ENCODE measurements at places on chromosomes 4 and X.

DNA sequence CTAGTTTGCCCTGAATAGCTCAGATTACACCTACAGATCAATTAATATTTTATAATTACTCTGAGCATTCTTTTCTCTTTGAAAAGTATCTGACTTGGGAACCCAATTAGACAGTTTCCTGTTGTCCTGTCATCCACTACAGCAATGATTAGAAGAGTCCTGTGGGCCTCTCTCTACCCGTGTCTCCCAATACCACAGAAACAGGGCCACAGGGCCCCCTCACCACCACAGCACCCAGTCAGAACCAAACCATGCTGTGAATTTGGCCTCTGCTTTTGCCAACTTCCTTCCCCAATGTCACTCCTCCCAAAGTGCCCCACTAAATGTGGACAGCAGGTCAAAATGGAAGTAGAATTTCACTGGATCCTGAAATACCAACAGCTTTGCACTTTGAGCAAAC is 10.3 kb downstream of the USP46 start:
- no peak for DNase-seq

GRCh38 chr4:38193236-38193863 is 233.2 kb downstream of the PTTG2 start:
- DNase-seq, result no peak

GRCh38 chr4:37653601-37654000 is 32.6 kb downstream of the RELL1 start:
- no peak for DNase-seq

GRCh38 chr4:134073711-134074110 is 127.9 kb downstream of the PABPC4L start:
- no peak for DNase-seq

- DNase-seq, result no peak
Observed at GRCh38 chrX:12789976-12790375, 1.2 kb upstream of the PRPS2 start.

DNA sequence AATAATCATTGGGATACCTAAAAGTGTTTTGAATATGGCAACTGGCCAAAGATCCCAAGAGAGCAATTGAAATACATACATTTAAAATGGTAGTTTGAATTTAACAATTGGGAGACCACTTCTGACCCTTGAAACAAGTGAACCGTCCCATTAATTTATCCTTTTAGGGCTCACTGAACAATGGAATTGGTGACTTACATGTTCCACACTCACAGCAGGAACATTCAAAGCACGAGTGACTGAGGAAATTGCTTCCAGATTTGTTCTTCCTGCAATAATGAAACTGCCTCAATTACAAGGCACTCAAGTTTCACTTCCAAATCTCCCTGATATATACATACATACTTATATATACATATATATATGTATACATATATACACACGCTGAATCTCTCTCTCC is 20.6 kb downstream of the SLC39A8 start:
- DNase-seq, result no peak

- no peak for DNase-seq
Observed at GRCh38 chrX:155334486-155335336, at the start of gene CLIC2. CLIC2 (minus strand) TSS chrX:155334614; CDS start chrX:155334427, 187 bp downstream.

DNA sequence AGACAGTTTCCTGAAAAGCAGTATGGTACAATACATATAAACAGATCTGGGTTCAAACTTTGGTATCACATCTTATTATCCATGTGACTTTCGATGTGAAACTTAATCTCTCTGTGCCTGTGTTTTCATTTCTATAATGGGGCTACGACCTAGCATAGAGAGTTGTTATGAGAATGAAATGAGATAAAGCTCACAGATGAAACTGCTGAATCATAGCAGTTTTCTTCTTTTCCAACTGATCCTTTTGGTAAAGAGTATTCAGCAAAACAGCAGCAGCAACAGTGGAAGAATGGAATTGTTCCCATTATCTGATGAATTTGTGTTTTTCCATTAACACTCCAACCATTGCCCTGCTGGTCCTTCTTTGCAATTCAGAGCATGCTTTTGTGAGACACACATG is 16.3 kb downstream of the AMBN start:
- no peak for DNase-seq

GRCh38 chr4:47415719-47416118 is 47.8 kb downstream of the COMMD8 start:
- DNase-seq, result no peak

DNA sequence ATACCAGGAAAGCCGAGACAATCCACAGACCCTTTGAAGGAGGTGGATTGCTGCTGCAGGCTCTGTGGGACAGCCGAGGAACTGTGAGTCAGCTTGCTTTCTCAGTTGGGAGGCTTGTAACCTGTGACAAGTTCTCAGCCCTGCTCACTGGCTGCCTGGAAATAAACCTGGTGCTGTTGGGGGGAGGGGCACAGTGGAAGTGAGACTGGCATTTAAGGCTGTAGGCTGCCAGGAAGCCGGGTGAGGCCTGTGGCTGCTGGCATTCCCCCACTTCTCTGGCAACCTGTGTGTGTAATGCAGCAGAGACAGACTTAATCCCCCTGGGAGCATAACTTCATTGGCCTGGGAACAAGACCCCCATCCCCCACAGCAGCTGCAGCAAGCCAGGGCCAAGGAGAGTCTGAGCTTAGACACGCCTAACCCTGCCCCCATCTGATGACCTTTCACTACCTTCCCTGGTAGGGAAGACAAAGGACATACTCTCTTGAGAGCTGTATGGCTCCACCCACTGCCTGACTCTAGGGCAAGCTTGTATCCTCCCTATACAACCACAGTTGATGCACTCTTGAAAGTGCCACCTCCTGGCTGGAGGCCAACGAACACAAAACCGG is 64.1 kb downstream of the ALPK1 start:
- no peak for DNase-seq

DNA sequence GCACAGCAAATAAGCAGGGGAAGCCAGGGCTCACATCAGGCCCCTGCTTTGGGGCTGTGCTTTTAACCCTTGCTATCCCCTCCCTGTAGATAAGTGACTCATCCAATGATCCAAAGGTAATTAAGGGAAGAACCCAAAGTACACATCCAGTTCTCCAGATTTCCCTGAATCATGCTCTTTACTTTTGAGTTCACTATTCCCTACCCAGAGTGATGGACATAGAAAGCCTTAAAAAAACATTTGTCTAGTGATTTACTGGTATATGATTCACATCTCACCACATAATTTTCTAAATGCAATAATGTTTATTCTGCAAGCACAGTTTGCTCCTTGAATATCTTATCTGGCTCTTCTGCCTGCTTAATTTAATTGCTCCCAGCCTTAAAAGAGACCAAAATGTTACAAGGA is 136.2 kb downstream of the PPP3CA start:
- no peak for DNase-seq

GRCh38 chr4:114349543-114350175 is 248.9 kb upstream of the UGT8 start:
- DNase-seq, result no peak

- DNase-seq, result no peak
Observed at GRCh38 chr4:52876069-52876468, 14.0 kb downstream of the RASL11B start.

- no peak for DNase-seq
Observed at GRCh38 chr4:87849612-87850011, 16.8 kb downstream of the MEPE start.

DNA sequence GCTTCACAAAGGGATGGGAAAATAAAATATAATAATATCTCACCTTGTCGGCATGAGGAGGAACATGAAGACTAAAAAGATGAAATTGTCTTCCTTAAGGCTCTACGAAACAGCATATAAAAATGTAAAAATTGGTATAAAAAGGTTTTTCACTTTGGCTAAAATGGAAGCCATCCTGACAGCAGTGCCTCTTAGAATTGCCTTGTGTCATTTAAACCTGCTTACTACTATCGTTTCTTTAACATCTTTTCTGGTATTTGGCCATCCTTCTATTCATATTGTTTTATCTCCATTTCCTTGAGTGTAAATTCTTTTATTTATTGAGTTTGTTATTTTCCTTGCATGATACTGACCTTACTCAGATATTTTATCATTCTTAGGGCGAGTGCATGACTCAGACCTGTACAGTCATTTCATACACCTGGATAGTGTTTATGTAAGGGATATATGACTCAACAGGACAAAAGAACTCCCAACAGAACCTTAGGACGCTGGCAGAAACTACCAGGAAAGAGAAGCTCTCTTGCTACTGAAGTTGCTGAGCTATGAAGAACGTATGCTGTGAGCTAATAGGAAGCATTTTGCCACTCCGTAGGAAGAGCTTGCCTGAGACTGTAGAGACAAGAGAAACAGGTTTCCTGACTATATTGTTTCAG is 5.8 kb upstream of the CDKN2AIP start:
- DNase-seq, result no peak

DNA sequence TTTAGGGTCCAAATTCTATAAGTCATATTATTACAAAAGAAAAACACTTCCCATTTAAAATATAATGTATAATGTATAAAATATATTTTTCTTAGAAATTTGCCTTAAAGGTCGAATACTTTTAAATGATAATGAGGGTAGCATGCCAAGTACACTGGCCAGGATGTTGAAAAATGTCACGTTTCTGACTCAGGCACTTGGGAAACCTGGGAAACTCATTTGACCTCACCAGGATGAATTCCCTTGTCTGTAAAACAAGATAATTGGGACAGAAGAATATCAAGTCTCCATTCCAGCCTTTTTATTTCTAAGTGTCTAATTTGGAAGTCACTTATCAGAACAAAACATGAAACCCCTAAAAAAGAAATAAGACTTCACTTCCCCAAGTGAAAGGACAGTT is 3.4 kb upstream of the SLC39A8 start:
- no peak for DNase-seq

DNA sequence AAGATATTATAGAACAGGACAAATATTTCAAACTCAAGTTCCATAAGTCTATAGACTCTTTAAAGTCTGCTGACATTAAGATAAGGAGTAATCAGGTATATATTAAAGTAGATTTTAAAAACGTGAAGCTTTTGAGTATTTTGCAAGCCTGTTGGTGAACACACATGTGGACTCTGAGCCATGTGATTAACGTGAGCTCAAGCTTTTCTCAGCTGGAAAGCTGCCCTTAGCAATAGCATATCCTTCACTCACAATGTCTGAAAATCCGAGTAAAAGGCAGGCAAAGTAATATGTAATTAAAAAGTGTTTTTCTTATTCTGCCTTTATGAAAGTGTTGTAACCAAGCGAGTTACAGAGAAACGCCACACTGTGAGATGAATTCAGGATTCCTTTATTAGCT is 140.5 kb upstream of the AADAT start:
- DNase-seq, result no peak

- DNase-seq, result peak; percentile 55
Observed at GRCh38 chr4:139530833-139531427, 25.1 kb downstream of the SETD7 start.

DNA sequence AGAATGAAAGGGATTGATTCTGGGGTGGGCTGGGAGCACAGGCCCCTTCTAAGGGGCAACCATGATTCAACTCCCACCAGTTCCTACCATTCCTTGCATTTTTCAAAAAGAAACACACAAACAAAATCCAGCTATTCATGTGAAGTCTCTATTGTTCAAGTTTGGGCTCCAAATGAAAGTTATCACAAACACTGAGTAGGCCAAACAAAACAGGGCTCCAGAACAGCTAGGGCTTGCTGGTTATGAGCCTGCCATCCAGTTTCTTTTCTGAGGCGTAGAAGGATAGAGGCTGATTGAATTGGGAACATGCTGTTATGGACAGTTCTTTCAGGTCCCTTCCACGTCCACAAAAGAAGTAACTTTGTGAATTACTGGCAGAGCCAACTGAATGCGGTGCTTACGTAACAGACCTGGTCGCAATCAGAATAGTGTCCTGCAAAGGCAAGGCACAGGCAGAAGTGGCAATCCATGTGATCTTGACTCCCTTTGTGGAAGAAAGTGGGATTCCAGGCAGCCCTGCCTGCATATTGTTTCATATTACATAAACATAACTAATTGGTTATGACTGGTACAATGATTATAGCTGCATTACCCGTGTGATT is 244.5 kb downstream of the SCFD2 start:
- no peak for DNase-seq

All from effector CD4-positive, alpha-beta T cell (primary cell).